CD4-positive, alpha-beta T cell treated with Interleukin-4 for 1 hour (primary cell): ENCODE measurements at places on chromosomes 12 and 14.

DNA sequence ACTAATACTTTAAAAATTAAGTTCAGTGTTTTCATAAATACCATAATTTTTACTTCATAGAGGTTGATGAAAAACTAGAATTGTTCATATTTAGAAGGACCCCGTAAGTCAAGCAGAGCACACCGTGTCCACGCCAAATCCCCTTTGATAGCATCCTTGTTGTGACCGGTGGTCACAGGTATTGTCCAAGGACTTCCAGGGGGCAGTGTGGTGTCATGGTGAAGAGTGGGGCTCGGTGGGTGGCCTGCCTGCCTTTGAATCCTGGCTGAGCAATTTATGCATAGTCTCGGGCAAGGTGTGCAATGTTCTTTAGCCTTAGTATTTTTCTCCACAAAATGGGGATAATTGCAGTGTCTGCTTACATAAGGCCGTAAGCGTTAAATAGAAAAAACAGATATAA lies 169.9 kb downstream of the KTN1 start:
- DNase-seq: no peak

GRCh38 chr14:90118027-90118426 lies 56.2 kb downstream of the KCNK13 start:
- no peak for DNase-seq

DNA sequence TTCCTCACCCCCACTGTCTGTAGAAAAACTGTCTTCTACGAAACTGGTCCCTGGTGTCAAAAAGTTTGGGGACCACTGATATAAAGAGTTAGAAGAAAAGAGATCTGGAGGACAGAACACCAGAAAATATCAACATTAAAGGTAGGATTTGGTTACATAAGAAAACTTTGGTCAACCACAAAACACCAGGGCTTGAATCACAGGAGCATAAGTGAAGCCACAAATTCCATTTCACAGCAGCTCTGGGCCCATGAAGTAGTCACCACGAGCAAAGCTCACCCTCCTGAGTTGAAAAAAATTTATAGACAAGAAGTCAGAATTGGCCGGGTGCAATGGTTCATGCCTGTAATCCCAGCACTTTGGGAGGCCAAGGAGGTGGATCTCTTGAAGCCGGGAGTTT lies 19.4 kb downstream of the RALGAPA1 start:
- no peak for DNase-seq

DNA sequence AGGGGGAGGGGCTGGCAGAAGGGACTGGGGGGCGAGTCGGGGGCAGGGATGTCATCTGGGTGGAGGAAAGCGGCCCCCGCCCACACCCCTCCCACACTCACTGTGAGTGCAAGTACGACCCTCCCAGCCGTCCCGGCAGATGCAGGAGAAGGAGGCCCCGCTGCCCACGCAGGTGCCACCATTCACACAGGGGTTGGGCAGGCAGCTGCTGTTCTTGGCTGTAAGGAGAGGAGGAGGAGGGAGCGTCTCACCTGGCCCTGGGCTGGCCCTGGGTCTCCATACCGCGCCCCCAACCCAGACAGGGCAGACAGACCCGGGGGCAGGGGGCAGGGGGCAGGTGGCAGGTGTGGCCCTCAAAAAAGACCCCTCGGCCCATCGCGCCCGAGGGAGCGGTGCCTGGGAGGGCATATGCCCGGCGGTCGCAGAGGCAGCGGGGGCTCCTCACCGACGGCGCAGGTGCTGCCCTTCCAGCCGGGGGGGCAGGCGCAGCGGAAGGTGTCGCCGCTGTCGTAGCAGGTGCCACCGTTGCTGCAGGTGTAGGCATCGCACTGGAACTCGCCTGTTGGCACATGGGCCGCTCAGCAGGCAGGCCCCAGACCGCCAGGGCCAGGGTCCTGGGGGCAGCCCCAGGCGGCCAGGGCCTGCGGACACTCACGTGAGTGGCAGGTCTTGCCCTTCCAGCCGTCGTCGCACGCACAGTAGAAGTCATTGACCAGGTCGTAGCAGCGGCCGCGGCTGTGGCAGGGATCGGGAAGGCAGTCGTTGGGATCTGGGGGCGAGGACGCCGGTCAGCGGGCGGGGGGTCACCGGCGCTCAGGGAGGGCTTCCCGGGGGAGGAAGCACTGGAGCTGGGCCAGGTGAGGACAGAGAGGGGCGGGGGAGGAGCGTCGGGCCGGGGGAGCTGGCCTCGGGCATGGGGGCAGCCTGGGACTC lies 20.6 kb downstream of the JAG2 start:
- DNase-seq: no peak

- DNase-seq: no peak
Observed at GRCh38 chr14:100454437-100454836, 131.3 kb downstream of the SLC25A47 start.

DNA sequence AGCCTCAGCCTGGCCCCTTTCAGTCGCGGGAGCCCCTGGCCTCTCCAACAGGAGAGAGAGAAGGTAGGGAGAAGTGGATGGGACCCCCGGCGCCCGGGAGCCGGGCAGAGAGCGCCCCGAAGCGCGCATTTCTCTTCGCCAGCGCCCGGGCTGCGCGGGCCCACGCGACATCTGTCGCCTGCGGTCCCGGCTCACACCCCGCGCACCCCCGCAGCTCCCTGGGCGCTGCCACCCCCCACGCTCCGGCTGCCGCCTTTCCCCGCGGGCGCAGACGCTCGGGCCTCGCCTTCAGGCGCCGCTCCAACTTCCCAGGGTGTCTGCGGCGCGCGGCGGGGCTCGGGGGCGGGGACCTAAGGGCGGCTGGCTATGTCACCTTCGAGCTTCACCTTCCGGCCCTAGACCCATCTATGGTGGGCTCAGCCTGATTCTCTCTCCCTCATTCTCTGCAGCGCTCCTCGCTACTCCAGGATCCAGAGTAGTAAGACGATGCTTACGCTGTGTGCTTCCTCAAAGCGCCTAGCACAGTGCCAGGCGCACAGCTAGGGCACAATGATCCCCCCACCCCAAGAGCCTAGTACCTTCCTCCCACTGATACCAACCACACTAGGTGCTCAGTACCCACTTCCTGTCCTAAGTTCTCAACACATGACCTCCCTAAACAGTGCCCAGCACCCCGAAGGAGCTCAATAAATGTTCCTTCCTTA lies 1.6 kb downstream of the HRK start:
- no peak for DNase-seq

DNA sequence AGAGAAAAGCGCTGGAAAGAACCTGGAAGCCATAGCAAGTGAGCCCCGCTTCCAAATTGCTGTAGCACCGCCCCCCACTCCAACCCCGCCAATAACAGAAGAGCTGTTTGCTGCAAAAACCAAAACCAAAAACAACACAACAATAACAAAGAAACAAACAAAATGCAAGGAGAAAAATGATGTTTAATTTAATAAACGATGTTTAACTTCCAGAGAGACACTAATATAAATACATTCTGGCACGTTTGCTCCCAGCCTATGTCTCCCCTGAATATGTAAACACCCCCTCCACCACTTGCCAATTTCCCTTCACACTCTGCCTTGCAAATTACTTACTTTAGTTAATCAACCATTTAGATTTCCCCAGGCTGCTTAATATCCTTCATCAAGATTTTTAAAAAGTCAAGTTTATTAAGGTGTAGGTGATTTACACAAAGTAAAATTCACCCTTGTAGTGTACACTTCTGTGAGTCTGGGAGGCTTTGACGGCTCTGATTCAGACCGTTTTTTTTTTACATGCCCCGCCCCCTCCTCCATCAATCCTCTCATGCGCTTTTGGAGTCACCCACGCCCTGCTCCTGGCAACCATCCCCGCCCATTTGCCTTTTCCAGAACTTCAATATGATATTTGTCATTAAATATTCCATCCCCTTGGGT lies 482 bp upstream of the IFI27L2 start:
- peak; percentile 34 for DNase-seq

- no peak for DNase-seq
Observed at GRCh38 chr12:131444220-131445164, 266.4 kb upstream of the SFSWAP start.

DNA sequence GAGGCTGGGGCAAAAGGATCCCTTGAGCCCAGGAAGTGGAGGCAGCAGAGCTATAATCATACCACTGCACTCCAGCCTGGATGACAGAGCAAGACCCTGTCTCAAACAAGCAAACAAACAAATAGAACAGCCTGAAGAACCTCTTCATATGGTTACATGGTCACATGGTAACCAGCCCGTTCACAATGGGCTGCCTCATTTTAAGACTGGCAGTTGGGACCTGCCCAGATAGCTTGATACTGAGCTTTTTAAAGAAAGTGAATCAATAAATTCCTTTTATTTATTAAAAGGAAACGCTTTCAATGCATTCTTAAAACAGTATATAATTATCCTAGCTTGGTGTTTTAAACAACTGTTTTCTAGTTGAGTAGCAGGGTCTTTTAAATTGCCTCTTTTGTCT lies 10.5 kb downstream of the MLXIP start:
- DNase-seq: no peak
